Cardiac septum (tissue), 1 donor: ENCODE measurements at places on chromosomes 16 and 17. TPM values are rescaled to one million over a fixed set of nuclear protein-coding genes. Genes with fewer than 3 reads are reported as not detected.

- DNase-seq, result peak; percentile 79
Observed at GRCh38 chr16:19179546-19180490, 11.8 kb downstream of the SYT17 start.

PRSS22 gene
- not detected for total RNA-seq

DNA sequence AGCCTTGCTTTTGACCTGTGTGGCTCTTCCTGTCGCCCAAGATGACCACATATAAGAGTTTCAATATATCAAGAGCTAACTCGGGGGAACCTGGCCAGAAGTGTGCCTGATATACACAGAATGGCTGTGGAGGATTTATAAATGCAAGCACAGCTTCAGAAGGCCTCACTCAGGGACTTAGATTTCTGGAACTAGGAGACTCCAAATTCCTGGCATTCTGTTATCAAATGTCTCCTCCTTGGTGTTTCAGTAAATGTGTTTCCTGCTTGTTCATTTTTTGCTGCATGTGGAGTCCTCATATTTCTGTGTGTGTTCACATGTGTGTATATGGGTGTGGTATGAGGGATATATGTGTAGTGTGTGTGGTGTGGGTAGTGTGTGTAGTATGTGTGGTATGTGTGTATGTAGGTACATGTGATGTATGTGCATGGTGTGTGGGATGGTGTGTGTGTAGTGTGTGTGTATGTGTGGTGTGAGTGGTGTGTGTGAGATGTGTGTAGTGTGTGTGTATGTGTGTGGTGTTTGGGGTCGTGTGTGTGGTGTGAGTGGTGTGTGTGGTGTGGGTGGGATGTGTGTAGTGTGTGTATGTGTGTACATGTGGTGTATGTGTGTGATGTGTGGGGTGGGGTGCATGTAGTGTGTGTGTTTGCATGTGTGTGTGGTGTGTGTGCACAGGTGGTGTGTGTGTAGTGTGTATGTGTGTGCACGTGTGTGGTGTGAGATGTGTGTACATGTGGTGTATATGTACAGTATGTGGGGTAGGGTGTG, 981 bp upstream of the CD300H start:
- DNase-seq, result no peak

SRL gene
- 400 TPM for total RNA-seq

VEZF1 gene
- total RNA-seq, result 55.3 TPM

FSCN2 gene
- total RNA-seq, result 1.1 TPM
